ENCODE measurements at places on chromosomes 1 and 21.

- no peak for DNase-seq
Observed at GRCh38 chr1:42970143-42970542, 11.5 kb upstream of the SLC2A1 start.

GRCh38 chr1:236351875-236352573, 42.1 kb upstream of the EDARADD start:
- DNase-seq, result no peak

DNA sequence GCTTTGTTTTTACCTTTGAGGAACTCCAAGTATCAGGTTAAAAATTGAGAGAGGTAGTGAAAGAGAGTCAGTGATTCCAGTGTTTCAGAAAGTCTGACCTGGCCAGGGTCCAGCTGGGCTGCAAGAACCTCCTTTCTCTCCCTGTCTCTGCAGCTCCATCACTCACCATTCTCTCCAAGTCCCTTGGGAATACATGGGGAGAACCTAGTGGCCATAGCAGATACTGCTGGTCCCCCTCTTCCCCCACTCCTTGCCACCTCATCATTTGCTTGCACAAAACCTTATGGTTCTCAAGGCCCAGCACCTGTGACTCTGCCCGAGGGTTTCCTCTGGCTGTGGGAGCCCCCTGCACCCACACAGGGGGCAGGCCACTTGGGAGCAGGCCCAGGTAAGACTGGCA, 279.5 kb downstream of the KIF26B start:
- DNase-seq, result no peak

DNA sequence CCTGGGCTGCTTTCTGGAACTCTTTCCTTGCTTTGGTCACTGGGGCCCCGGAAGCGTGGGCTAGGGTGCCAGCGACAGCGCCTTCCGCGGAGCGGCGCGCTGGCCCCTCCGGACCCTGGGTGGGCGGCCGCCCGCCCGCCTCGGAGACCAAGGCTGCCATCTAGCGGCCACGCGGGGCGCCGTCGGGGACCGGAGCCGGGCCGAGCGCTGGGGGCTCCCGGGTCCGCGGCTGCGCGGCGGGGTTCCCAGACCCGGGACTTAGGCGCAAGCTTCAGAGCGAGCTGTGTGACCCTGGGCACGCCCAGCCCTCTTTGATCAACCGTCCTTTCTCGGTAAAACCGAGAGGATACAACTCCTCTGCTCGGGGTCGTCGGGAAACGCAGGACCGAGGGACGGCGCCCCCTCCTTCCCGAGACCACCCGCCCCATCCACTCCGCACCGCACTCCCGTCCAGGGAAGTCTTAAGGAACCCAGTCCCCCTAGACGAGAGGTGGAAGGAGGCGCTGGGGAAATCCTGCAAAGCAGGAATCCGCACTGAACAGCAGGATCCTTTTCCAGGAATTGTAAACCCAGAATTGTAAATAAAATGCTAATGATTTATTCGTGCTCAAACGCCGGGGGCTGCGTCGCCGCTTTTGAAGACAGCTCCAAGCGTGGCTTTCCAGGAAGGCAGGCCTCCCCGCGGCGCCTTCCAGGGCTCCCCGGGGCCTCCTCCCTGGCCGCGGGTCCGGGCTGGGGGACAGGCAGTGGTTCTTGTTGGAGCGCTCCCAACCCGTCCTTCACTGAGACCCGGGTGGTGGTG, 41.2 kb downstream of the RRAGC start:
- DNase-seq, result no peak

GRCh38 chr1:156796340-156797097, 20.1 kb downstream of the SH2D2A start:
- no peak for DNase-seq

DNA sequence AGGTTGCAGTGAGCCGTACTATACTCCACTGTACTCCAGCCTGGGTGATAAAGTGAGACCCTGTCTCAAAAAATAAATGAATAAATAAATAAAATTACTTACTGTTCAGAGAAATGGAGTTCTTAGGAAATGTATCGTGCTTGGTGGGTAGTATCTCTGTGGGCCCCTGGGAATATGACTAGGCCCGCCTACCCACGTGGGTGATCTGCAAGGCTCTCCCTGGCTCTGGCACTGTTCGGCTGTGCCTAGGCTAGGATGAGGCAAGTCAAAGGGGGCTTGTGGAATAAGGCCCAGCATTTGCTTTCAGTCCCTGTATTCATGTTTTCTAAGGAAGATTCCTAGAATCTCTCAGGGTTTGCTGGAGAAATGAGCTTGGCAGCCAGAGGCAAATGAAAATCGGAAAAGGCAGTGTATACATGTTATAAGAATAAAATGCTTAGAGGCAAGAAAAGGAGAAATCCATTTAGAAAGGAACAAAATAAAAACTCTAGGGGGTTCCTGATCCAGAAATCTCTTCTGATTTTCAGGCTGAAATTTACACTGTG, 4.5 kb upstream of the CSRP1 start:
- no peak for DNase-seq

DNA sequence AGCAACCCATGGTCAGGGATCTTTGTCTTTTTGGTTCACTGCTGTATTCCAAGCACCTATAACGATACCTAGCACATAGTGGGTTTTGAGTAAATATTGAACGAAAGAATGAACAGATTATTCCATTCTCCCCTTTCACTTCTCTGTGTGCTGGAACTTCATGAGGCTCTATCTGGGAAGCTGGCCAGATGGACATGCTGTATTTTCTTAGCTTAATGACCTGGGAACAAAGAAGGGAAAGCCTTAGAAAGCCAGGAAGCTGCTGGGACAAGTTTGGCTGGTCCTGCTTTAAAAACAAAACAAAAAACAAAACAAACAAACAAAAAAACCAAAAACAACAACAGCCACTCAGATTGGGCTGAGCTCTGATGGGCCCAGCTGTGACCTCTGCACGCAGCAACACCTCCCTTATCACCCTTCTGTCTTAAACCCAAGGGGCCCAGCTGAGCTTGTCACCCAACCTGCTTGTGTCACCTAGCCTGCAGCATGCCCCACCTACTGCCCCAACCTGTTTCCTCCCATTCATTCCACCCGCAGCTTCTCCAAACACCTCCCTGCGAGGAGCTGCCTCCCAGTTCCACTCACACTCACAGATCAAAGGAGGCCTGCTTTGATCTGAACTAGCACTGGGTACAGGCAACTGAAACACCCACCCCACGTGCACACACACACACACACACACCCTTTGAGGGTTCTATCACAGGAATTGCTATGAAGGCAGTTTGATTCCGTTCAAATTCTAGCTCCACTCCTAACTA, 37.1 kb downstream of the SLC30A1 start:
- no peak for DNase-seq

DNA sequence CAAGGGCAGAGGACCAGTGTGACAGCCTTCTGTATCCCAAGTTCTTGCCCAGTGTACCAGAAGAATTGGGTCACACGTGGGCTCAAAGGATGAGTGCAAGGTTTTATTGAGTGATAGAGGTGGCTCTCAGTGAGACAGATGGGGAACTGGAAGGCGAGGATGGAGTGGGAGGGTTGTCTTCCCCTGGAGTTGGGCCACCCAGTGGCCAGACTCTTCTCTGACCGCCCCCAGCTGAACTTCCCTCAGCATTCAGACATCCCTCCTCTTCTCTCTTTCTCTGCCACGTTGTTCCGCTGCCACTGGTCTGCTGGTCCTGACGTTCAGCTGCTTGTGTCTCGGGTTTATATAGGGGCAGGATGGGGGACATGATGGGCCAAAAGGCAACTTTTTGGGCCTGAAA, 150.1 kb upstream of the IVNS1ABP start:
- no peak for DNase-seq

- no peak for DNase-seq
Observed at GRCh38 chr1:155029513-155030242, 3.9 kb downstream of the DCST2 start.

DNA sequence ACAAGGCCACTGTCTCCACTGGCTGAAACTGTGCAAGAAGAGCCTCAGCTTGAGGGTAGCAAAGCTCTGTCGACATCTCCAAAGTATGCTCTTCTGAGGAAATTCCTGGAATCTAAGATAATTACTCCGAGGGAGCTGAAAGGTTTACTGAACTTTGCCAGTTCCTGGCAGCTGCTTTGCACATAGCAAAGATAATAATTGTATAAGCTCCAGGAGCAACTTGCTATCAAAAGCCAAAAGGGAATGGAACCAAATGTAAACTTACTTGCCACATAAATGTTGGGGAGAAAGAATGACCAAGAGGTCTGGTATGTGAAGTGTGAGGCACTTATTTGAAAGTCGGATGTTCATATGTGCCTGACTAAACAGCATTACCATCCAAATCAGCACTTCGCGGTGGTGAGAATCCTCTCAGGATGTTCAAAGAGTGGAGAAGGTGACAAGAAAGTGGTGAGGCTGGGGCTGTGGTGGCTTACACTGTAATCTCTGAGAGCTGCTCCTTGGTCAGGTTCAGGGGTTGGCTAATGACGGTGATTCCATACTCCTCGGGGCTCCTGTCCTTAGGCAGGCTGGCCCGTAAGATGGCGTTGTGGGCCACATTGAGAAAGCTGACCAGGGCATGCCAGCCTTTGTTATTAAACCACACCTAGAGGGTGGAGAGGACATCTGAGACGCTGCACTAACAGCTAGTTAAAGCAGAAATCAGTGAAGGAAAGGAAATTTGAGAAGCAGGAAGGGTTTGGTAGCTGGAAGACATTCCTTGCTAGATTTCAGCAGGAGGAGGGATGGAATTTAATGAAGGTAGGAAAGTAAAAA, 100.0 kb downstream of the ABCA4 start:
- no peak for DNase-seq

DNA sequence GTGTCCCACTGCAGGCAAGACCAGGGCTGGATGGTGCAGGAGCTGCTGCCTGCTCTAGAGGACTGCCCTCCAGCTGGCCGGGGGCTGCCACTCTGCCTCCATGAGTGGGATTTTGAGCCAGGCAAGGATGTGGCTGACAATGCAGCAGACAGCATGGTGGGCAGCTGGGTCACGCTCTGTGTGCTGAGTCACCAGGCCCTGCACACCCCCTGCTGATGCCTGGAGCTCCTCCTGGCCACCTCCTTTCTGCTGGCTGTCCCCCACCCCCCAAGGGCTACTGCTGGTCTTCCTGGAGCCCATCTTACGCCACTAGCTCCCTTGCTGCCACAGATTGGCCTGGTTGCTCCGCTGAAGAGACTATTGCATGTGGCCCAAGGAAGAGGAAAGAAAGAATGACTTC, 3.9 kb upstream of the ZSCAN20 start:
- no peak for DNase-seq

- DNase-seq, result no peak
Observed at GRCh38 chr21:41511858-41512257, 3.9 kb upstream of the TMPRSS2 start.

DNA sequence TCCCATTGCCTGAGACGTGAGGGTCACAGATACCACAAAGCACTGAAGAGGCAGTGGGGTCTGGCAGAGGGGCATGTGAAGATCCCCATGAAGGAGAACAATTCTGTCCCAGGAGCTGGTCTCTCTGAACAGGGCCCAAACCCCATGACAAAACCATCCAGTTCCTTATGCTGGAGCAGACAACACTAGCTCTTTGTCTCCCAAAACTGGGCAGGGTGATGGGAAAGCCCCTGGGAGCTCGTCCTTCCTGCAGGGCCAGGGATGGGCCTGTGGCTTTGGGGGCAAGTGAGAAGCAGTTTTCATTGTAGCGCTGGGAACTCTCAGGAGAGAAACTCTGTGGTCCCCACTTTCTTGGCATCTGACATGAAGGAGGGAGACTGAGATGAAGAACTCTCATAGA, 8.8 kb downstream of the ETV3L start:
- DNase-seq, result no peak

DNA sequence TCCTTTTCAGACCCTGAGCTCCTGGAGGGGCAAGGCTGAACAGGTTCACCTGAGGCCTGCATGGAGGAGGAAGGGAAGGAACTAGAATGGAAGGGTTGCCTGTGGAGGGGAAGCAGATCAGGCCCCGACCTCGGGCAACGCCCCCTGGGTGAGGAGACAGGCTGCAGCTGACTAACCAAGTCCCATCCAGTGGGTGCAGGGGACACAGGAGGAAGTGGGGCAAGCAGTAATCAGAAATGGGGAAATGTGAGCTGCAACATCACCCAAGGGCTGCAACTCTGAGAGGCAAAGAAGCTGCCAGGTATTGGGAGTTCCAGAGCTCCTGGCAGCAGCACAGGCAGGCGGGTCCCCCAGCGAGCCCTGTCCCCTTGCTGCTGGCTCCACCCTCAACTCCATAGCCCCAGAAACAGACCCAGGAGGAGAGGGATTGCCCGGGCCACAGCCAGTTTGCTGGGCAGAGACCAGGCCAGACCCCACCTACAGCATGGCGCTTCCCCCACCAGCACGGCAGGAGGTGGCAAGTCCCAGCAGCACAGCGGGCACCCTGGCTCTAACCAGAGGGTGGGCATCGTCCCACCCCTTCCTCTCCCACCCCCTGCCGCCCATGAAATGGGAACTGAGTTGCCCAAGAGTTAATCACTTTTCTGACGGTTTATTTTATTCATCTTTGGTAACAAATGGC, 38.5 kb downstream of the MRPL37 start:
- DNase-seq, result no peak

GRCh38 chr21:43815107-43815613, 25.8 kb downstream of the RRP1 start:
- DNase-seq, result no peak

GRCh38 chr21:42626171-42626570, 27.2 kb upstream of the PDE9A start:
- no peak for DNase-seq

GRCh38 chr1:241821363-241821762, 26.6 kb upstream of the EXO1 start:
- DNase-seq, result no peak

DNA sequence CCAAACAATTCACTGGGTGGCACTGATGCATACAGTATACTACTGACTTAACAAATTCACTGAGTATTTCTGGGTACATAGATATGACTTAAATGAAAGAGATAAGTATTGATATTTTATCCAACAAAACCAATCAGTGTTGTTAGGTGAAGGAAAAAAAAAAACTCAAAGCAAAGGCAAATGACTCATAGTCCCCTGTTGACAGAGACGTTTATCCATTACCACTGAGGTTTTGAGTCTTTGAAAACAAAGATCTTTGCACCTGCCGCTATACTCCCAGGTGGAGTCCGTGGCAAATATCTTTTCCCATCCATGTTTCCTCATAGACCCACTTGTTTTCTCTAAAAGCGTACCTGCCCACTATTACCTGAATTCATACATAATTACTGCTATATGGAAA, 18.4 kb downstream of the DYNLT5 start:
- no peak for DNase-seq

DNA sequence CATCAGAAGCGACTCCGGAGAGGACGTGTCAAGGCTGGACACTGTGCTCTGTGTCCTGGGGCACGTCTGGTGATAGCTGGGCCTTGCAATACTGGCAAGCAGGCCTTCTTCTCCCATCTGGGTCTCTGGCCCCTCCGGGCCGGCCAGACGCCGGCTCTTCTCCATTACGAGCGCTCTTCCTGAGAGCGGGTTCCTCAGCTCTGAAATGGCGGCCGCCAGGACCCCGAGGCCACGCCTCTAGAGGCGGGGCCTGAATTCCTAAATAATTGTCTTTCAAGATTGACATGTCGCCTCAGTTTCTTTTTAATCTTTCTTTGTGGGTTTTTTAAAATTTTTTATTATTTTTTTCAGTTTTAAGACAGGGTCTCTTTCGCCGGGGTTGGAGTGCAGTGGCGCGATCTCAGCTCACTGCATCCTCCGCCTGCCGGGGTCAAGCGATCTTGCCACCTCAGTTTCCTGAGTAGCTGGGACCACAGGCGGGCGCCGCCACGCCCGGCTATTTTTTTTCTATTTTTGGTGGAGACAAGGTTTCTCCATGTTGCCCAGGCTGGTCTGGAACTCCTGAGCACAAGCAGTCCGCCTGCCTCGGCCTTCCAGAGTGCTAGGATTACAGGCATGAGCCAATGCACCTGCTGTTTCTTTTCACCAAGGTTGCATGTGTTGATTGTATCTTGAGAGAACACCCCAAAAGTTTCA, 9.2 kb downstream of the RNF2 start:
- no peak for DNase-seq

GRCh38 chr1:21668232-21668950, 766 bp downstream of the RAP1GAP start:
- no peak for DNase-seq

All from hypothalamus (tissue), 51 donors.